Left colon (tissue), 2 donors: ENCODE measurements at places on chromosomes 2 and 18.

GRCh38 chr2:59693231-59693959 lies 860.1 kb downstream of the BCL11A start:
- no peak for DNase-seq

DNA sequence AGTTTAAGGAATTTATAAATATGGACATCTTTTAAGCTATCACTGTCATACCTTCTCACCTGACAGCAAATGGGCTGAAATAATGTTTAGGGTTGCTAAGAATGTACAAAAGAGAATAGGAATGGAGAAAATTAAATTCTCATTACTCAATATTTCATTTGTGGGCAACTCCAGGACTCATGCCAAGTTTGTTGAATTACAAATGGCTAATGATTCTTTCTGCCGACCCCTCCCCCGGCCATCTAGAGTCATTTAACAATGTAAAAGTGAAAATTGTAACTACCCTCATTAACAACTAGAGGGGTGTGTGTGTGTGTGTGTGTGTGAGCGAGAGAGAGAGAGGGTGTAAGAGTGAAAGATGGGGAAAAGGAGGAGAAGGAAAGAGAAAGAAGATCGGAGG lies 708.5 kb upstream of the FAM98A start:
- DNase-seq = no peak

DNA sequence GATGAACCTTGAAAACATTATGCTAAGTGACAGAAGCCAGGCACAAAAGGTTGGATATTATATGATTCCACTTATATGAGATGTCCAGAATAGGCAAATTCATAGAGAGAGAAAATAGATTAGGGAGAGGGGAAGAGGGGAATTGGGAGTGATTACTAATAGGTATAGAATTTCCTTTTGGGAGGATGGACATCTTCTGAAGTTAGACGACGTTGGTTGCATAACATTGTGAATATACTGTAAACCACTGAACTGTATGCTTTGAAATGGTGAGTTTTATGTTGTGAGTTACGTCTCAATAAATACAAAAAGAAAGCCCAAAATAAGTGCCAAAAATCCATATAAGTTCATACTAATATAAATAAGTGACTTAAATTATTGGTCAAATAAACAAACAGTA lies 18.6 kb upstream of the CYP26B1 start:
- DNase-seq = no peak

GRCh38 chr2:8276026-8276425 lies 405.8 kb upstream of the ID2 start:
- DNase-seq = no peak

- DNase-seq = peak; percentile 16
Measured at GRCh38 chr2:196592331-196592910, 47.1 kb upstream of the CCDC150 start.

DNA sequence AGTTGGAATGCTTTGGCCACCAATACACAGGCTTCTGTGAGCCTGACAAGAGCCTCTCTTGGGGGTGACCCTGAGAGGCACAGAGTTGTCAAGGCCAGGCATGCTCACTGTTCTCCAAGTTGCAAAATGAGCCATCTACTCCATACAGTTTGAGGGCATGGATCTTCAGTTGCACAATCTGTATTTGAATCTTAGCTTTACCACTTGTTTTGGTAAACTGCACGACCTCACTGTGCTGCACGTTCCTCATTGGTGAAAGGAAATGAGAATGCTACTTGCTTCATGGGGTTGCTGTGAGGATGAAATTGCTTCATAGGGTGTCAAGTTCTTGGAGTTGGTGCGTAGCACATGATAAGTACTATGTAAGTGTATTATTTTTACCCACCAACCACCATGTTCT lies 12.0 kb upstream of the HAAO start:
- DNase-seq = no peak

DNA sequence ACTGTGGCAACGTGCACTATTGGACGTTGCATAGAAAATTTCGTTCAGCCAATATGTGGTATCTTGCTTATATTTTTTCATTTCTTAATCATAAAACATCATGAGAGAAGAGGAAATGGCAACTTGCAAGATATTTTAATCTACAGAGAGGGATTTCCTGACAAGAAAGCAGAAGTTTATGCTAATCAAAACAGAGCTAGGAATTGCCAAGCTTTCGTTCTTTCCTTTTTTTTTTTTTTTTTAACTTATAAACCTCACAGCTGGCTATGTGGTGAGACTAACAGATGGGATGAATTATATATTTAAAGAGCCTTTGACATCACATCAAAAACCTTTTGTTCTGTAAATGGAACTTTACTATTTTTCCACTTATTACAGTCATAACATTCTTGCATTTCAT lies 1136.9 kb upstream of the TMEFF2 start:
- DNase-seq = no peak

- DNase-seq = no peak
Measured at GRCh38 chr2:109304731-109305470, 175.9 kb downstream of the SH3RF3 start.

- DNase-seq = peak; percentile 43
Measured at GRCh38 chr2:28209261-28209691, 183.4 kb upstream of the FOSL2 start.

GRCh38 chr2:237064203-237065070 lies 21.3 kb upstream of the COPS8 start:
- no peak for DNase-seq

- no peak for DNase-seq
Measured at GRCh38 chr2:235360446-235360845, 133.4 kb upstream of the AGAP1 start.

DNA sequence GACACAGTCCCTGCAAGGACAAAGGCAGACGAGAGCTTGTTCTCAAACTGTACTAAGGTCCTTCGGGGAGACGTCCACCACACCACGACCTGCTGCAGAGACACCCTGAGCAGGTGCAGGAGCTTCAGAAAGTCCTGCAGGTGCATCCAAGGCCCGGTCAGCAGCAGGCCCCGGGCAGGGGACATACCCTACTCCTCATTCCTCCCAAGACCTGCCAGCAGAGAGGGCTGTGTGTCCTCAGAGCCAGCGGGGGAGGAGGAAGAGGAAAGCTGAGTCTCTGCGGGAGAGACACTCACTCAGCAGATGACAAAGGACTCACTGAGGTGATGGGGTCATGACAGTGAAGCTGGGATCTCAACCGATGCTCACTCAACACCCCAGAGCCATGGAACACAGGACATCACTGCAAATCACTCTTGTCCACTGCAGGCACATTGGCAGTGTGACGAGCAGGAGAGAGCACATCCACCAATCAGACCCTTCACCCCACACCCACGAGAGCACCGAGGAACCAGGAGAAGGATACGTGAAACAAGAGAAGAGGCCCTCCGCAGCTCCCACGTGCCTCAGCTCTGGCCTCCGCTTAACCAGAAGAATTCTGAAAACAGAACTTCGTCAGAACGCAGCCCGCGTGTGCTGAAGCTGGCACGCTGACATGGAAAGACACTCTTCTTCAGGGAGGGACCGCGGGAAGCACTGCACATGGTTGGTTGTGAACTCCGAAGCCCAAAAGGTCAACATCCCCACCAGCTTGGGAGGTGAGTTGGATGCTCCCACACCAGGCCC lies 9.3 kb downstream of the HDAC4 start:
- DNase-seq = peak; percentile 12

DNA sequence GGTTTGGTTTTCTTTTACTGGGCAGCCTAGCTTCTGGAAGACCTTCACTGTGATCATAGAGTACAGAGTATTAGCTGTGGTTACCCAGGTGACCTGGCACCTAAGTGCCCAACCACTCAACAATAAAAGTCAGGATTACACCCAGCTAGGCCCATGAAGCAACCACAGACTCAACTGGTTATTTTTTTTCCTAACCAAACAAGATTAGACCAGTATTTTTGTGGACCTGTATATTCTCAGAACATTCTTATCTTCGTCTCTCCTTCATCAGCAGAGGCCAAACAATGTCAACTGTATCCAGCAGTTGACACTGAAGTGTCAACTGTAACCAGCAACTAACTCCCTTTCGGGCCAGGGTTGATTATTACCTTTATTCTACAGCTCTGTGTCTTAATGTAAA lies 289.2 kb upstream of the SLC39A10 start:
- no peak for DNase-seq

- no peak for DNase-seq
Measured at GRCh38 chr2:129253461-129253812, 726.0 kb upstream of the RAB6C start.

DNA sequence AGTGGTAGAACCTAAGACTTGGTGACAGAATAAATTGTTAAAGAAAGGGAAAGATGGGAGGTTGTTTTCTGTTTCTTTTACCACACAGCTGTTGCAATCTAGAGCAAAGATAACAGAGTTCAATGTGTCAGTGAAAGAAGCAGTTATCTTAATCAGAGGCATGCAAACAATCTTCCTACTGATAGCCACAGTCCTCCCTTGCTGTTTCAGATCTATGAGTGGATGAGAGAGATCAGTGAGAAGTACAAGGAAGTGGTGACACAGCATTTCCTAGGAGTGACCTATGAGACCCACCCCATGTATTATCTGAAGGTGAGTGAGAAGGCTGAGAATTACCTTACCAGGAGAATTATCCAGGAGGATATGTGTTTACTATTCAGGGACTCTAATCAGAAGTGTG lies 15.9 kb downstream of the CPO start:
- no peak for DNase-seq

DNA sequence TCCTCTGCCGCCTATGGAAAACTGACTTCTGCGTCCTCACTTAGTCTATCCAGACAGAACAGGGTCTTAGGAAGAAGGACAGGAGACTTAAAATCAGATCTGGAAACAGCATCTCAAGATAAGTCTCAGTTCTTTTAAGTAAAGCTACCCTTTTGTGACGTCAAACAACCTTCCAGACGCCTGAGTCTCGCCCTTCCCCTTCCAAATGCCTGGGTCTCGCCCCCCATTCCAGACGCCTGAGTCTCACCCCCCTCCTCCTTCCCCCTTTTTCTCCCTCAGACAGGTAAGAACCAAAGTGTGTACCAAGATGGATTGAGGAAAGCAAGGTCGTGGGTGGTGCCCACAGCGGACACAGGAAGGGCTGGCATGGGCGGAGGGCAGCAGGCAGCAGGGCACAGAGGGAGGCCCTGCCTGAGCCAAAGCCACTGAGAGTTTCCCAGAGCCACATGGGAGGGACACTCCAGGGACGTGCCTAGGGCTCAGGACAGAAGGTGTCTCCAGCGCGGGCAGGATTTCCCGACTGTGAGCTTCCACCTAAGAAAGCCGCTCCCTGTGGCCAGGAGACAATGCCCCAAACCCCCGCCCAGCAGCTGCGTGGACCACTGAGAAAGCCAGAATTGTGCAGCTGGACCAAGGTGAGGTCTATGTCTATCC lies 51.3 kb downstream of the ANKMY1 start:
- DNase-seq = no peak

- no peak for DNase-seq
Measured at GRCh38 chr2:171230176-171230575, 69.5 kb upstream of the TLK1 start.

DNA sequence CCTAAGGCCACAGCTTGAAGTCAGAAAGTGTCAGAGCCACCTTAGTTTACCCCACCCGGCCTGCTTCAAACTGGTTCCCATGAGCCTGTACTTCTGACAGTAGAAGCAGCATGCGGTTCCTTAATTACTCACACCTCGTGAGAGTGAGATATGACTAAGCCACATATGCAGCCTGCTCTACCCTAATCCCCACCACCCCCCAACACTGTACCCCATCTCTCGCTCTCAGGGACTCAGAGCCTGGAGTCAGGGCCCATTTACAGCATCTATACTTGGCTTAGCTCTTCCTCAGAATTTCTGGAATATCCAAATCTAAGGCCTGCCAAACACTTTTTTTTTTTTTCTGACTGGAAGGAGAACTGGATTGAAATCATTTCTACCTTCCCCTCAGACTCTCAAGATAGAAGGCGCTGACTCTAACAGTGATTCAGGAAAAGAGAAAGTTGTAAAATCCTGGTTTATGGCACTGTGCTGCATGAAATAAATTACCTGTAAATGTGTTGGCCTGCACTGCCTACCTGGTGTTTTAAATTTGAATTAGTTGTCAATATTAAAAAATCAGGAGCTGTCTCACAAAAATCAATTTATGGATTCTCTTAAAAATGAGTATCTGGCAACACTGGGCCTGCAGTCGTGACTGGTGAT lies 360.0 kb downstream of the RND3 start:
- DNase-seq = no peak

DNA sequence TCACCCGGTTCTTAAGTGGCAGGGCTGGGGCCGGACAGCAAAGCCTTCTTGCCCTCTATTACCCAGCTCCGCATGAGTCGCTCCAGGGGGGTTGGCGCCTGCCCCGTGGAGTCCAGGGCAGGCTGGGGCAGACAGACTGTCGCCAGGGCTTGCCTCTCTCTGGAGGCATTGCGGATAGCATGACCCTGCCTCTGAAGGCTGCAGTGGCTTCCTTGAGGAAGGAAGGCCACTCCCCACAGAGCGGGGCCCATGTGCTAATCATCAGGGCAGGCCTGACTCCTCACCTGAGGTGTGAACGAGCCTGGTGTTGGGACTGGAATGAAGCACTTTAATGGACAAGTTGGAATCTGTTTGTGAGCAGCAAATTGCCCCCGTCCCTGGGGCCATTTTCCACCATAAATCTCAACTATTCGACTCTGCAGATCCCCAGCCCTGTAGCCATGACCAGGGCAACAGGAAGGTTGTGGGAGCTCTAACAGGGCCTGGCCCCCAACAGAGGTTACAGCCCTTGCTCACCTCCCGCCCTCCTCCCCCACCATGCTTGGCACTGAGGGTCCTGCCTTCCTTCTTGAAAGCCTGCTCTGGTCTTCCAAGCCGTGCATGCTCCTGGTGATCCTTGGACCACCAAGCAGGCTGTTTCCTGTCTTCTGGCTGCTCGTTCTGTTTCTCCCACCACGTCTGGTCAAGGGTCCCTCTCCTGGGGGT lies 144.9 kb upstream of the HAAO start:
- DNase-seq = no peak

DNA sequence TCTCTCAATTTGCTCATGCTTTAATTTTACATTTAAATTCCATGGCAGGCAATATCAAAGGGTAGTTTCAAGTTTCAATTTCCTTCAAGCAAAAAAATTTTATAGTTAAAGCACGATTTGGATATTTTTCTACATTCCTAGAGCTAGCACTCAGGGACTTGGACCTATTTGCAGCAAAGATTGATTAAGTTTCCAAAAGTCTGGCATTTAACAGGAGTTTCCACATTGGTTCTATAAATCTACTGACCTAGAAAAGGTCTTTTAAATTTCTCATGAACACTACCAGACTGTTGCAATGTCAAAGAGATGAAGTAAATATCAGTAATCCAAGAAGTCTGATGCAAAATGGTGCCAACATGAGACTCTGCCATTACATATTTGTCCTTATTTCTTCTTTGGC lies 253.7 kb upstream of the LINC00305 start:
- DNase-seq = no peak

DNA sequence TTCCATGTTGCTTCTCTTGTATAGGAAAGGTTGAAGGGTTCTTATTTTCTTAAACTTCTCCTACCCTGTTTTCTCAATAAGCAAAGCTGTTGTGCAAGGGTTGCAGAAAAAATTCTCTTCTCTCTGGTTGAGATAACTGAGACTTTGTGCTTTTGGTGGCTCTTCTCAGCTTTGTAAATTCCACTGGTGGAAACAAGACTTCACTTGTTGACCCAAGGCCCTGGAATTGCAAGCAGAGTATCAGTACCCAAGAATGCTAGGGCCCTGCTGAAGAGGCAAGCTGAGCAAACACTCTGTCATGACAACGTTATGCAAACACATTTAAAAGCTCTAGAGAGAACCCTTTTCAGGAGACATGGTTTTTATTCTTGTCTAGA lies 294.7 kb upstream of the EPAS1 start:
- DNase-seq = no peak

GRCh38 chr2:9178904-9179571 lies 27.6 kb upstream of the ASAP2 start:
- DNase-seq = peak; percentile 77

GRCh38 chr18:68387246-68387645 lies 327.7 kb downstream of the TMX3 start:
- no peak for DNase-seq
